ENCODE measurements at places on chromosomes 2 and 18.

DNA sequence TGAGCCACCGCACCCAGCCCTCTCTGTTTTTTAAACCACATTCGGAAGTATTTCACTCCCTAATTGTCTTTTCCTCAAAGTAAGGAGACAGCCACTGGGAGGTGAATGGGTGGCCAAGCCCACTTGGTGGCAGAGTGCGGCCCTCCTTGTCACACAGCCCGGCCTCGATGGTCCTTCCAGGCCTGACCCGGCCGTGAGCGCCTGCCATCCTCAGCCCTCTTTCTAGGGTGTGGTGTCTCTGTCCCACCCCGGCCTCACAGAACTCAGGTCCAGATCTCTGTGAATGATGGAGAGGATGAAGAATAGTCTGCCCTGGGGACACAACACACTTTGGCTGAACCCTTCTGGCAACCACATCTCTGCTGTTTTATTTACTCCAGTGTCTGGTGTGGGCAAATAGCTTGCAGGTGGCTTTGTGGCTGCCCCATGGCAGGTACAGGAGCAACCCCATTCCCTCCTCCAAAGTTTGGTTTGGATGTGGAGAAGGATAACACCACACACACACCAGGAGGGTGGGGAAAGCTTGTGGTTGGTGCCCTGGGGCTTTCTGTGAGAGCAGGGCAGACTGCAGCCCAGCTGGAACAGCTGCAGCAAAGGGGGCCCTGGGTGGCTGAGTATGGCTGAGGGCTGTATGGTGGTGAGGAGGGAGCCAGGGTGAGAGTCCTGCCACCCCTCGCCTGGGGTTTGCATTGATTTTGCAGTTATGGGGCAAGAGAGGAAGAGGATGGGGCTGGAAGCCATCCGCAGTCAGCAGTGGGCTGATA is 88.6 kb downstream of the FAM168B start:
- DNase-seq, result no peak

- DNase-seq, result no peak
Measured at GRCh38 chr2:85956646-85957039, 67.9 kb upstream of the ST3GAL5 start.

GRCh38 chr2:128602038-128602698 is 283.5 kb upstream of the HS6ST1 start:
- DNase-seq, result no peak

DNA sequence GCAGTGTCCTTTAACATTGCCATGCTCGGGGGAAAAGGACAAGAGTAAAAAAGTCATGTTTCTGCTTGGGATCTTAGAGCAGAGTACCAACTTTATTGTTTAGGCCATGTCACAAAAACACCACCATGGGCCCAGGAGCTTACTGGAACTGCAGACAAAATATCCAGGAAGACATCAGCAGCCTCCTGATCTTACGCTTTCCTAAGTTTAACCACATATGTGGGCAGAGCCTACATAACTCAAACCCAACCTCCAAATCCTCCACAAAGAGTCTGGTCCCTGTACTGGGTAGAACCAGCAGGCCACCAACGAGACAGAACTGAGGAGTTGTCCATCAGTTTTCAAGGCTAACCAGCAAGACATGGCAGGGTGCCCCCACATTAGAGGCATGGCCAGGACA is 10.3 kb downstream of the GALNT14 start:
- DNase-seq, result no peak

DNA sequence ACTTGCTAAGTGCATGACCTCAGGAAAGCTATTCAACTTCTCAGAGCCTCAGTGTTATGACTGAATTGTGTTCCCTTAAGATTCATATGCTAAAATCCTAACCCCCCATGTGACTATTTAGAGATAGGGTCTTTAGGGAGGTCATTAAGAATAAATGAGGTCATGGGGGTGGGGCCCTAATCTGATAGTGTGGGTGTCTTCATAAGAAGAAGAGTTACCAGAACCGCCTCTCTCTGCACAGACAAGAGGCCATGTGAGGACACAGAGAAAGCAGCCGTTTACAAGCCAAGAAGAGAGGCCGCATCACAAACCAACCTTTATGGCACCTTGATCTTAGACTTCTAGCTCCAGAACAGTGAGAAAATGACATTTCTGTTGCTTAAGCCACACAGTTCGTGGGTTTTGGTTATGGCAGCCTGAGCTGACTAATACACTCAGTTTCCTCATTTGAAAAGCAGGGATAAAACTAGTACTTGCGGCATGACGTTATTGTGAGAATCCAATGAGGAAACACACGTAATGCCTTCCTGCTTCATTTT is 9.9 kb downstream of the SH2D6 start:
- DNase-seq, result no peak

- DNase-seq, result no peak
Measured at GRCh38 chr2:174025271-174026121, 60.3 kb upstream of the SP3 start.

DNA sequence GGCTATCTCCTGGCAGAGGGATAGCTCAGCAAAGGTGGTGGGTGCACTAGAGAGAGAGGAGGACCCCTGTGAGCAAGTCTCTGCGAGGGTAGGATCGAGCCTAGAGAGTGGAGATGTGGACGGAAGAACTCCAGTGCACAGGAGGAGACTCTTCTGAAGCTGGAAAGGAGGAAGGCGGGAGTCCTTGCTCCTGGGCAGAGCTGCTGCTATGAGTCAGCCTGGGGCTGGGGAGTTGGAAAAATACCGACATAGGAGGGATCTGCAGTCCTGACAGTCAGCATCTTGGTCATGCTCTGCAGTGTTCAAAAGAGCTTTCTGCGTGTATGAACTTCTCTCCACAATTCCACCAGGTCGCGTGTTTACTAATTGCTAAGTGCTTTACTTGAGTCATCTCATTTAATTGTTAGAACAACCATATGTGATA is 233.8 kb downstream of the LDLRAD4 start:
- no peak for DNase-seq

GRCh38 chr2:64482765-64483504 is 29.0 kb downstream of the LGALSL start:
- DNase-seq, result no peak

GRCh38 chr18:8424917-8425725 is 184.1 kb upstream of the RAB12 start:
- no peak for DNase-seq

DNA sequence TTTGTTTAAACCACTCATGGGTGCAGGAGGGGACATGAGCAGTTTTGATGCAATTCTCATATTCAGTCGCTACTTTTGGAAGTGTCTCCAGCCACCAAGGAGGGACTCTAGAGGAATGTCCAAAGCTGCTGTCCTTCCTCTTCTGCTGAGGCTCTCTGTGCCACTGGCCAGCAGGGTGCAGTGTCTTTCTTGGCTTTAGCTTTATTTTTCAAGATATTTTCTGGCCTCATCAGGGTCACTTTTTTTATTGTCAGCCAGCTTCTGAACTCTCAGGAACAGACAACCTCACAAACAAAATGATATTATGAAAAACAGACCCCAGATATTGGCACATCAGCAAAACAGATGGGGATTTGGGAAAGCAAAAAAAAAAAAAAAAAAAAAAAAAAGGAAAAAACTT is 289.3 kb upstream of the ZSWIM2 start:
- peak; percentile 23 for DNase-seq

DNA sequence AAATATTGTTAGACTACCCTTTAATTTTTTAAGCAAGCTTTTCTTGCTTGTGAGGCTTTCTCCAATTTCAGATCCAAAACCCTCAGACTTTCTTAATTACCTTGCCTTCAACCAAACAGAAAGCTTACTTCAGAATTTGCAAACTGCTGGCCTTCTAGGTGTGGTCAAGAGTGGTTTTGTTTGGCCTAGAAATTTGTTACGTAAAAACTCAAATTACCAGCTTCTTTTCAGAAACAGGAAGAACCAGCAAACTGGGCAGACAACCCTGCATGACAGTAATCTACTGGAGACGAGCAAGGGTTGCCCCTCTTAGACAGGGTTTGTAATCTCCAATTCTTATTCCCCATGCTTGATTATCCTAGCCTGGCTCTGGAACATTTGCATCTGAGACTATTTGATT is 27.1 kb downstream of the SRBD1 start:
- DNase-seq, result no peak

DNA sequence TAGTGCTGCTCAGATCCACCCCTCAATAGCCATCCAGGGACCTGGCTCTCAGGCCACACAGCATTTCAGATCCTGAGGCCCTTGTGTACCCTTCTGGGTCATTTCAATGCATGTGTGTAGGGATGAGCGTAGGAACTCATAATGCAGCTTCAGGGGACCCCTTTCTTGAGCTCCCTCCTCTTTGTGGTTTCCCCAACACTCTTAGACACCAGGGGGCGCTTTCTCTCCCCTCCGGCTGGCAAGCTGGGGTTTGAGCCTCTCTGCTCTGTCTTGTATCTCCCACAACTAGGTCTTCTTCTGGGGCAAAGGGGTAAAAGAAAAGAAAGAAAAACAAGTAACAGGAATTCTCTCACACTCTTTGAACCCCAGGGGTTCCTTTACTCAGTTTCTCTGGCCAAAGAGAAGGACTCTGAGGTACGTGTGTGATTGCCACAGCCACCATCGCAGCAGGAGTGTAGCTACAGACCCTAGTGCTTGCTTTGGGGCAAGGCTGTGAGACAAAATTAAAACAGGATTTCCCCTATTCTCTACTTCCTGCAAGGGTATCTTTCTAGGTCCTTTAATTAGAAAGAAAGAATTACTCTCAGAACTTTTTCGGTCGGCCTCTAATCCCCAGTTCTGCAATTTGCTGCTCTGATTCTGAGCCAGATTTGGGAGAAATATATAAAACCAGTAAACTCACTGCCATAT is 38.0 kb downstream of the CABYR start:
- peak; percentile 72 for DNase-seq

GRCh38 chr2:42638080-42638784 is 69.8 kb downstream of the MTA3 start:
- no peak for DNase-seq

DNA sequence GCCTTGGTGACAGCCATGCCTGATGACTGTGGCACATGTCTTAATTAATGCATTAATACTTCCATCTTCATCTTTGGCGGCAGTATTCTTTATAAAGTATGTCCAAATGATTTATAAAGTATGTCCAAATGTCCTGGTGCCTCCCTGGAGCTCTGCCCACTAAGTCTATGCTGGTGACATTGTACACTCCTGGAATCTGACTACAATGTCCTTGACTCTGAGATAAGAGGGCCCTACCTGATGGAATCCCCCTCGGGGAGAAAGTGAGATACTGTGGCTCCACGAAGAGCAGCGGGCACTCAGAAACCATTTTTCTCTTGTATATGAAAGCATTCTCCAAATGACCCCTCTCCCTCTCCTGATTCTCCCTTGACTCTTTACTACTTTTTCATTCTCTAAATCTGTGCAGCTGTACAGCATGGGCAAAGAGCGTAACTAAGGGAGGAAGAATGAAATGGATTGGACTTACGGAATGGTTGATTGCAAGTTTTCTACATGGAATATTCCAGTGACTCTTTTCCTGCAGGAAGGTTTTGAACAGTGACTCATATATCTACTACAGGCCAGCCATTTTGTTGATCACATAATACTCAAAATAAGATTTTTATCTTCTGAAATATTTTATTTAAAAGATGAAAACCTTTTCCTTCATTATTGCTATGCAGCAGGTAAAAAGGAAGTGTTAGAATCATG is 17.3 kb downstream of the RAB12 start:
- DNase-seq, result no peak

GRCh38 chr18:3520230-3521085 is 70.5 kb downstream of the TGIF1 start:
- no peak for DNase-seq

DNA sequence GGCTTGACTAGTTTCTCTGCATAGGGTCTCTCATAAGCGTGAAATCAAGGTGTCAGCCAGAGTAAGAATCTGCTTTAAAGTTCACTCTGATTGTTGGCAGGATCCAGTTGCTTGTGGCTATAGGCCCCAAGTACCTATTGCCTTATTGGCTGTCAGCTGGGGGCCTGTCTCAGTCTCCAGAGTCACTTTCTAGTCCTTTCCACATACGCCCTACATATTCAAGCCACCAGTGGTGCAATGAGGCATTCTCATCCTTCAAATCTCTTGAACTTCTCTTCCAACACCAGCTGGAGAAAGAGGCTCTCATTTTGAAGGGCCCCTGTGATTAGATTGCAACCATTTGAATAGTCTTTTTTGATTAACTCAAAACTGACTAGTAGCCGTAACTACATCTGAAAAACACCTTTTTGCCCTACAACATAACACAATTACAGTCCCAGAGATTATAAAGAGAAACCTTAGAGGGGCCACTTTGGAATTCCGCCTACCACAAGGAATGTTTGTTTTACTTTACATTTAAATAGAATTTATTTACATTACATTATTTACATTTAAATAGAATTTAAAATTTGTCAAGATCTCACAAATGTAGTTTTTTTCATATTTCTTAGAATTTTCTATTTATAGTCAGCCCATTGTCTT is 520.1 kb downstream of the DSC3 start:
- no peak for DNase-seq
